ENCODE measurements at places on chromosomes 11 and 22. TPM values are rescaled to one million over a fixed set of nuclear protein-coding genes. Genes with fewer than 3 reads are reported as not detected.

DCUN1D5 gene
- 33.8 TPM for total RNA-seq

CARD18 gene
- total RNA-seq: not detected

MRGPRX3 gene
- total RNA-seq: not detected

TEX54 gene
- total RNA-seq: 2.6 TPM

SLC36A4 gene
- total RNA-seq: 42.5 TPM

ASCC2 gene
- total RNA-seq: 30.6 TPM

LMO2 gene
- total RNA-seq: 17.7 TPM

Measured in dorsolateral prefrontal cortex (tissue), 122 donors.